Left renal pelvis (tissue), 4 donors: ENCODE measurements at places on chromosomes 3 and 15. TPM values are rescaled to one million over a fixed set of nuclear protein-coding genes. Genes with fewer than 3 reads are reported as not detected.

DNA sequence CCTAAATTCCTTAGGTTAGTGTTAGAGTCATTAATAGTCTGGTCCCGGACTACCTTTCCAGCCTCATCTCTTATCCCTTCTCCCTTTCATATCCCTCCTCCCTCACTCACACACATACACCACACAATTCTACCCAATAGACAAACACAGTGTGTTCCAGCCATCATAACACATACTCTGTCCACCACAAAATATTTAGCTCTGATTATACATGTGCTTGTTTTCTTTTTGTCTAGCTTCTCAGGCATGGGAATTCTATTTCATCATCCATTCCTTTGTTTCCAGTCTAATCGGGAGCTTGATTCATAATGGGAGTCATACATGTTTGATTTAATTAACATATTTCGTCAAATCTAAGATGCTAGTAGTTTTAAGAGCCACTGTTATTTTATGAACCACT, 161.8 kb upstream of the BFSP2 start:
- DNase-seq: no peak

- DNase-seq: no peak
These were observed 2.0 kb downstream of the GP5 start for GRCh38 chr3:194396859-194397756.

- no peak for DNase-seq
These were observed 7.6 kb upstream of the EMC3 start for GRCh38 chr3:9994086-9994844.

- no peak for DNase-seq
These were observed 155.9 kb downstream of the GMNC start for GRCh38 chr3:190706582-190706981.

The STAC gene
- polyA plus RNA-seq: 5.3 TPM

- no peak for DNase-seq
These were observed 56.3 kb downstream of the PPM1L start for GRCh38 chr3:160812304-160812703.

The ANKRD34C gene
- 0.04 TPM for polyA plus RNA-seq

DNA sequence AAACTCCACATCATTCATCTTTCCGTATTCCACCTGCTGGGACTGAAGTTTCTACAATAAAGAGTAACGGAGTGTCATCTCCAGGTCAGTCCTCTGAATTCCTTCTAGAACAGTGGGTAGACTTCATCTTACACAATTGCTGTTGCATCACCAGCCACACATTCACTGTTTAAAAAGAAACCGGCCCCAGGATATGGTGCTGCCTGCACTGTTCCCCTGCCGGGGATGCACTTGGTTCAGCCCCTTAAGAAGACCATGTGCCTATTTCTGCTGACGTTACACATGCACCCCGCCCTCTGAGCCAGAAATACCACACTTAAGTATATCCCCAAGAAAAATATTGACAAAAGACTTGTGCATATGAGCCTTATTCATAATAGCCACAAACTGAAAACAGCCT, 233.4 kb downstream of the FEZF2 start:
- DNase-seq: no peak

DNA sequence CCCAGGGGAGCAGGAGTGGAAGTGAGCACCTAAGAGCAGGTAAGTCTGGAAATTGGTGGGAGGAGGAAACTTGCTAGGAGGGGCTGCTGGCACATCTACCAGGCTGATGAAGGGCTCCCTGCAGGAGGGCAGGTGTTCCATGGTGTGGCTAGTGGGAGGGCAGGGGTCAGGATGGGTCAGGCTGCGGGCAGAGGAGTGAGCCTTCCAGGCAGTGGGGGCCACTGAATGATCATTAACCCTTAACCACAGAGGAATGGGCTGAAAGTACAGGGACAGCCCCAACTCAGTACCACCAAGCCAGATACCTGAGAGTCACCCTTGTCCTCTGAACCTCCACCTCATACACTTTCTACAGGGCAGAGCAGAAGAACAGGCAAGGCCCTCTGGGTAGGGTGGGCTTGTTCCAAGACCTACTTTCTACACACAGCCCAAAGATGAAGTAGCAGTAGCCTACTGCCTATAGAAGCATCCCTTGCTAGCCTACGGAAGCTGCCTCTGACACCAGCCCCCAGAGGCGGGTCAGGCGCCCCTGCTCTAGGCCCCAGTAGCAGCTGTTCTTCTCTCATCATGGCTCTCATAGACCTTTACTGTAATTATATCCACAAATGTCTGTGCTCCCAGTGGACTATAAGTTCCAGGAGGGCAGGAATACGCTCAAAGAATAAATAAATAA, 4.6 kb downstream of the RAB6B start:
- no peak for DNase-seq

The RARRES1 gene
- 24.0 TPM for polyA plus RNA-seq

DNA sequence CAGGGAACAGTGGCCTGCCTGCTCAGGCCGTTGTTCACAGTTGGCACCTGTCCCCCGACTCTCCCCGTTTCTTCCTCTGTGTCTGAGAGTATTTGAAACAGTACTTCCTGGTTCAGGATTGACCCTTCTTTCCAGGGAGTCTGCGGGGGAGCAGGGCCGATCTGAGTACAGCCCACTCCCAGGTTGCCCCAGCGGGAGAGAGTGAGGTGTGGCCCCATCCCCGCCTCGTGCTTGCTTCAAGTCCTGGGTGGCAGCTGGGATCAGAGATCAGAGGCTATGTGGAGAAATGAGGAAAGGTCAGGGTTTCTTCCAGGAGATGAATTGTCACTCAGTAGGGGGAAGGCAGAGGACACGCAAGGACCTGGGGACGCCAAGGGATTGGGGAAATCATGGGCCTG, 6.5 kb upstream of the DLL4 start:
- no peak for DNase-seq

DNA sequence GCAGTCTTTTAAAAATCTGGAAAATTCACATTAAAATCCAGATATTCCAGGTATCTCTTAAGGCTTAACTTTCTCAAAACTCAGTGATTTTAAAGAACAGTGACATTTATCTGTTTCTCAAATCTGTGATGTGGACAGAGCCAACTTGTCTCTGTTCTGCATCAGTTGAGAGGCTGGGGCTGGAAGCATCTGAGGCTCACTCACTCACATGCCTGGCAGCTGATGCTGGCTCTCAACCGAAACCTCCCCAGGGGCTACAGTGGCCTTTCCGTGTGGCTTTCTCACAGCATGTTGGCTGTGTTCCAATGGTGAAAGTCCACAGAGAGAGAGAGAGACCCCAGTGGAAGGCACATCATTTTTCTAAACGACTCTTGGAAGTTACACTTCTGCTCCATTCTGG, 53.5 kb downstream of the CEMIP start:
- DNase-seq: no peak

DNA sequence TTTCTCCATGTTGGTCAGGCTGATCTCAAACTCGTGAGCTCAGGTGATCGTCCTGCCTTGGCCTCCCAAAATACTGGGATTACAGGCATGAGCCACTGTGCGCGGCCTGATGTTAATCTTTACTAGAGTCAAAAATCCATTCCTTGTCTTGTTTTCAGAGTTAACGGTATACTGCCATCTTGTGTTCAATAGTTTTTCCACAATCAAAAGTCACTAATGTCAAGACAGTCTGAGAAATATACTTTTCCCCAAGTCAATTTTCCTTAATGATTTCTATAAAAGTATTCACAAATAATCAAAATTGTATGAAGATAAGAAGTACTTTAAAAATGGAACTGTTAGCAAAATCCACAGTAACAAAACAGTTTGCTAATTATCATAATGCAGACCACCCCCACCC, 8.5 kb downstream of the CRBN start:
- DNase-seq: no peak

The CDCP1 gene
- 1.0 TPM for polyA plus RNA-seq

DNA sequence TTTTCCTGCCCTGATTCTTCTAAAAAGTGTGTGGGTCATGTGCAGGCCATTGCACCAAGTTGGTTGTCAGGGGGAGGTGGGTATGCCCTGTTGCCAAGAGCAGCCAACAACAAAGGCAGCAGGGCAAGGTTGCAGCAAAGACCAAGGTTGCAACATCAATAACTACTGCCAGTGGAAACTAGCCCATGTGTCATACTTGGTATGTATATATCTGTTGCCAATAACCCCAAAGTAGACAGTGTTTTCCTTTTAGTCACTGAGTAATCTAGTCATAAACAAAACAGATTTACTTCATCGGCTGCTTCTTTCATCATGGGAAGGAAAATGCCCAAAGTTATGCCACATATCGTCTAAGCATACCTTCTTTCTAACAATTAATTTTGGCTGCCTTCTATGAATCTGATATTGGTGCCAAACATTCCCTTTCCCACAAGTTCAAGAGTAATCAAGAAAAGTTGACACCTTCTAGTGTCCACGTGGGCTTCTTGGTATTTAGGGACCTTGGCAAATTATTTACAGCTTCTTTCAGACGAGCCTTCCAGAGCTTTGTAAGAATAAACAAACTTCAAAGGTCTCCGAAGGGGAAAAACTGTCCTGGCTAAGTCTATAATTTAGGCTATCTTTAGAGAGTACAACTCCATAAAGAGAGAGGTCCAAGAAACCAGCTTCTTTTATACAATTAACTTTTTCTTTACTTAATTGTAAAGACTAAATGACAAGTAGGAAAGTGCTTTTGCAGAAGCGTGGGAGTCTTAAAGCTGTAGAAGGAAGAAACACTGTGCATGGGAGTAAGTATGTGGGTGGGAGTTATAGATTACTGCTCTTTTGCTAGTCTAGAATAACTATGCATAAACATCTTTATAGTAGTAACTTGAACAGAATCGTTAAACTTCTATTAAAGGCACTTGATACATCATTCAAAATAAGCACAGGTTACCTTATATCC, 10.0 kb upstream of the MBNL1 start:
- DNase-seq: peak; percentile 21

GRCh38 chr3:57025237-57025636, 35.2 kb upstream of the SPATA12 start:
- no peak for DNase-seq

GRCh38 chr3:14392231-14392630, 10.2 kb upstream of the SLC6A6 start:
- DNase-seq: no peak

DNA sequence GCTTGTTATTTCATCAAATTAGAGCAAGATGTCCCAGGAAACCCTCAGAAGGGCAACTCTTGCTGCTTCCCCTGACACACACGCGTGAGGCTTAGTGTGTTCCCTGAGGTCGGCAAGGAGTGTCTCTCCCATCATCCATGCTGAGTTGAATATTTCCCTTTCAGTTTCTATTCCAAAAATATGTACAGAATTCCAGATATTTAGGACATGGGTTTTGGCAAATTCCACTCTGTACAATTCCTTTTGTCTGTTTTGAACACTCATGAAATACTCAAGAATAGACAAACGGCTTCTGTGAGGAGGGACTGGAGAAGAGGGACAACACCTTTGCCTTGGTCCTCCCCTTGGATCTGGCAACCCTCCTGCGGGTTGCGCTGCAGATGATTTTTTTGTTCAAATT, 138.0 kb downstream of the DUT start:
- no peak for DNase-seq

- no peak for DNase-seq
These were observed 150.5 kb upstream of the ST8SIA2 start for GRCh38 chr15:92243227-92243626.

GRCh38 chr3:51375571-51375970, 9.5 kb upstream of the MANF start:
- DNase-seq: no peak

The BFSP2 gene
- polyA plus RNA-seq: not detected

GRCh38 chr3:169575381-169575780, 88.1 kb downstream of the MECOM start:
- DNase-seq: no peak

The ITGA11 gene
- polyA plus RNA-seq: 23.2 TPM

GRCh38 chr3:8607234-8608040, 37.2 kb downstream of the SSUH2 start:
- DNase-seq: peak; percentile 29

DNA sequence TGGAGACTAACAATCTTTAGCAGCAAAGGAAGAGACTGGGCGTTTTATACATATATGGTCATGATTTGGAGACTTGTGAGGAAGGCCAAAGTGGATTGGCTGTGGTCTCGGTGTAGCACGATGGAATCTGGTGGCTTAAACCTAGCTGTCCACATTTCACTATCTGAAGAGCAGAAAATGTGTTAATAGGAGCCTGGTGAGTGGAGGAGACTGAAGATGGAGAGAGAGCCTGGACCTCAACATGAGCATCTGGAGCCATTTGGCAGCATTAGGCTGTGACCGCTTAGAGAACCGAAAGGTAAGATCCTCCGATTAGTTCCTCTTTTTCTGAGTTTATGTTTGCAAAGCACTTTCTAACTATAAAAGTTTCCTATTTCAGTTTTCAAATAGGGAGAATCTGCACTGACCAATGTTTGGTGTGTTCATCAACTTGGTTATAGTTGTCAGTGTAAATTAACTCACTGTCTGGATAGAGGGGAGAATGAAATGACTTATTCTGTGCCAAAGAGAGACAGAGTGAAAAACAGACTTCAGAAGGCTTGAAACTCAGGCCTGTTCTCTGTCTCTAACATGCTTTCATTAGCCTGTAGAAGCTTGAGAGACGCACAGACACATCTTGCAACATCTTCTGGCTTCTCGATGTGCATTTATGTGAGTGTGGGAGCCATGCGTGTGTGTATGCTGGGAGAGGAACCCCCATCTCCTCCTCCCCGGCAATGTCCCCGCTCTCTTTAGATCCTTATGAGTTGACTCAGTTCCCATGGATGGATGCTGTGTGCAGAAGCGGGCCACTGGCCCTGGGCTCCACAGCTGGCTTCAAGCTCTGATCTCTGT, 244.7 kb upstream of the TBL1XR1 start:
- no peak for DNase-seq

The FBXW12 gene
- 0.08 TPM for polyA plus RNA-seq

DNA sequence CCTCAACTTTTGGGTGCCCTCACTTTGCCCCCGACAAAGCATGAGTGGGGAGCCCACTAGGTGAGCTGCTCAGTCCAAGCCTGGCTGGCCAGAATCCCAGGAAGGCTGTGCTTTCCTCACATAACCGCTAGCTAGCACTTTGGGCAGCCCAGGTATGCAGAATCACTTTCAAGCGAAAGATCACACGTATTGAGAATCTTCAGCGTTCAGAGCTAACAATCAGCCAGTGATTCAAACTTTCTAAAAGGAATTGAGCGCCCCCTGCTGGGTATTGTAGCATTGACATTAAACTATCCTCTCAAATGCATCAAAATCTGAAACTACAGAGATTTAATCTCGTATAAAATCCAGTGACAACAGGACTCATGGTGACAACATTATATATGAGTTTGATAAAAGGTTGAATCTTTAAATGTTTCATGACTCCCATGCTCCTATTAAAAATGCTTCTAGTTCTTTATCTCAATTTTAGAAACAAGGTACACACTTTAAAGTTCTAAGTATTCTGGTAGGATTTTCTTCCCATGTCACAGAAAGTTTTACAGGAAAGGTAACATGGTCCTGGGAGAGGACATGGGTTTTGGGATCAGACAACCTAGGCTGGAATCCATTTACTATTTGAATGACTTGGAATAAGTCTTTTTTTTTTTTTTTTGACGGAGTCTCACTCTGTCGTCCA, 11.8 kb downstream of the ANAPC13 start:
- DNase-seq: no peak

- no peak for DNase-seq
These were observed 8.5 kb upstream of the ILDR1 start for GRCh38 chr3:122030381-122031122.

GRCh38 chr3:39216176-39216790, 23.9 kb upstream of the XIRP1 start:
- DNase-seq: no peak
